ENCODE measurements at places on chromosomes 2 and 18.

DNA sequence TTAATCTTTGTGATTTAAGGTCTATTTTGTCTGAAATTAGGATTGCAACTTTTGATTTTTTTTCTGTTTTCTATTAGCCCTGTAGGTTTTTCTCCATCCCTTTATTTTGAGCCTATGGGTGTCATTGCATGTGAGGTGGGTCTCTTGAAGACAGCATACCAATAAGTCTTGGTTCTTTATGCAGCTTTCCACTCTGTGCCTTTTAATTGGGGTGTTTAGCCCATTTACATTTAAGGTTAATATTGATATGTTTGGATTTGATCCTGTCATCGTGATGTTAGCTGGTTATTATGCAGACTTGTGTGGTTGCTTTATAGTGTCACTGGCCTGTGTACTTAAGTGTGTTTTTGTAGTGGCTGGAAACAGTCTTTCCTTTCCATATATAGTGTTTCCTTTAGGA, 17.7 kb downstream of the EHBP1 start:
- no peak for DNase-seq

DNA sequence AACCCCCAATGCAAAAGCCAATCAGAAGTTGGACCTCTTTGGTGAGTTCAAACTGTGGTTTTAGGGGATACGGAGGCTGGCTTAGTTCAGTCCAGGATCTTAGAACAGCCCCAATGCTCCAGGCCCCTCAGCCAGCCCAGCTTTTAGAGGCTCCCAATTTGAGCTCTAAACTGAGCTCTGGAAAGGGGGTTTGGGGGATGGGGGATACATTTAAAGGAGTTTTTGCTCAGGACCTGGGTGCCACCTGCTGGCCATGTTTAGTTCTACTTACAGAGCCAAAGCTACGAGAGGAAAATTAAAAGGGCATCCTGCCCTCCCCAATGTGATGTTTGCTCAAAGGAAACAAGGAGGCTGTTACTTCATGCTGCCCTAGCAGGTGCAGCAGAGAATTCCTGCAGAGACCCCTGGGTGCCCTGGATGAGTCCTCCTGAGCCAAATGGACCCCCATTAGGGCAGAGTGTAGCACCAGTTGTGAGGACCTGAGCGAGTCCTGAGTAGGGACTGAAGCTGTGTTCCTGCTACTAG, 15.9 kb upstream of the TMEM214 start:
- DNase-seq: peak; percentile 33

DNA sequence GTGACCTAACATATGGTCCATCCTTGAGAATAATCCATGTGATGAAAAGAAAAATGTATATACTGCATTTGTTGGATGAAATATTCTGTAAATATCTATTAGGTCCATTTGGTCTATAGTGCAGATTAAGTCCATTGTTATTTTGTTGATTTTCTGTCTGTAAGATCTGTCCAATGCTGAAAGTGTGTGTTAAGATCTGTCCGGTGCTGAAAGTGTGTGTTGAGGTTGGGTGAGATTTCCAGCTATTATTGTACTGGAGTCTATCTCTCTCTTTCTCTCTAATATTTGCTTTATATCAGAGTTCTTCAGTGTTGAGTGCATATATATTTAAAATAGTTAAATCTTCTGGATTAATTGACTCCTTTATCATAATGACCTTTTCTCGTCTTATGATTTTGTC, 828.8 kb upstream of the CRIM1 start:
- DNase-seq: no peak

- no peak for DNase-seq
Measured at GRCh38 chr2:147718831-147719230, 126.0 kb upstream of the ACVR2A start.

DNA sequence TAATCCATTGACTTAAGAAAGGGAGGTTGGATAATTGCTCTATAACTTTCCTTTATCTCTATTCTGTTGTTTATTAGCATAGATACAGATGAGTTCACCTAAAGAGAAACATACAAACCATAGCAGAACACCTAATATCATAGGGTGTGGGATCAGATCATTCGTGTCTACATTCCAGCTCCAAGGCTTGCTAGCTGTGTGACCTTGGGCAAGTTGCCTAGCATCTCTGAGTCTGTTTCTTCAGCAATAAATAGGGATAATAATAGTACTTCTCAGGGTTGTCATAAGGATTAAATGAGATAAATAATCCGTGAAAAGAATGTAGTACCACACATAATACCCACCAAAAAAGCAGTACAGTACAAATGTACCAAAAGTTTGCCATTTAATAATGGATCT, 126.2 kb downstream of the PLB1 start:
- DNase-seq: no peak

GRCh38 chr2:30191107-30191506, 40.2 kb upstream of the LBH start:
- DNase-seq: no peak

GRCh38 chr18:676069-676468, 18.6 kb downstream of the TYMS start:
- DNase-seq: no peak

- DNase-seq: no peak
Measured at GRCh38 chr2:27019459-27019858, 13.3 kb upstream of the TMEM214 start.

Measured in NCI-H1092 (cell line).